Neural crest cell (in vitro differentiated cells): ENCODE measurements at places on chromosomes 16 and 17.

- no peak for DNase-seq
Observed at GRCh38 chr17:80845069-80845862, 146.4 kb upstream of the CHMP6 start.

DNA sequence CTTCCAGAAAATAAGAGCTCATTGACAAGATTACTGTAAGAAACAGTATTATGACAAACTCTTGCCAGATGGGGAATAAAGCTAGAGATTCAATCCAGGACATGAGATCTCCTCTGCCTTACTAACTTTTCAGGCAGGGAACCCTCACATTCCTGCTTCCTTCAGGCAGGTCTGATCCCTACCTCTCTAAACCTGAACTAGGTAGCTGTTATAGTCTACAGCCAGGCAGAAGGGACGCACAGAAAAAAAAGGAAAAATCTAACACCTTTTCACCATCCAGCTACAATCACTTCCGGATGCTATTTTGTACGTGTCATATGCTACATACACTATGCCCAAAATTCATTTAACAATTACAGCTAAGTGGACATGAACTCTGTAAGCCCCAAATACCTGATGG is 41.2 kb downstream of the CNOT1 start:
- DNase-seq: no peak

DNA sequence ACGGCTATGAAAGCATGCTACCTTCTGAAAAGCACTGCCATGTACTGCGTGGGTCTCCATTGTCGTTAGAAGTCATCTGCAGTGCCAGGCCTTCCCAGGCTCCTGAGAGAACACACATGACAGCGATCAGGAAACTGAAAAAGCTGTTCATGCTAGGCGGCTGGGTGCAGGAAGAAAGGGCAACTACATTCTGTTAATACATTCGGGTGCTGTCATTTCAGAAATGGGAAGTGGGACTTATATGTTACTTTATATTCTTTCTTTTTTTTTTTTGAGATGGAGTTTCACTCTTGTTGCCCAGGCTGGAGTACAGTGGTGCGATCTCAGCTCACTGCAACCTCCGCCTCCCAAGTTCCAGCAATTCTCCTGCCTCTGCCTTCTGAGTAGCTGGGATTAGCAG is 19.9 kb downstream of the CFAP20 start:
- DNase-seq: no peak

- no peak for DNase-seq
Observed at GRCh38 chr16:79931721-79932120, 331.2 kb upstream of the MAF start.

GRCh38 chr17:79843474-79843815 is 4.2 kb upstream of the CBX4 start:
- DNase-seq: no peak

DNA sequence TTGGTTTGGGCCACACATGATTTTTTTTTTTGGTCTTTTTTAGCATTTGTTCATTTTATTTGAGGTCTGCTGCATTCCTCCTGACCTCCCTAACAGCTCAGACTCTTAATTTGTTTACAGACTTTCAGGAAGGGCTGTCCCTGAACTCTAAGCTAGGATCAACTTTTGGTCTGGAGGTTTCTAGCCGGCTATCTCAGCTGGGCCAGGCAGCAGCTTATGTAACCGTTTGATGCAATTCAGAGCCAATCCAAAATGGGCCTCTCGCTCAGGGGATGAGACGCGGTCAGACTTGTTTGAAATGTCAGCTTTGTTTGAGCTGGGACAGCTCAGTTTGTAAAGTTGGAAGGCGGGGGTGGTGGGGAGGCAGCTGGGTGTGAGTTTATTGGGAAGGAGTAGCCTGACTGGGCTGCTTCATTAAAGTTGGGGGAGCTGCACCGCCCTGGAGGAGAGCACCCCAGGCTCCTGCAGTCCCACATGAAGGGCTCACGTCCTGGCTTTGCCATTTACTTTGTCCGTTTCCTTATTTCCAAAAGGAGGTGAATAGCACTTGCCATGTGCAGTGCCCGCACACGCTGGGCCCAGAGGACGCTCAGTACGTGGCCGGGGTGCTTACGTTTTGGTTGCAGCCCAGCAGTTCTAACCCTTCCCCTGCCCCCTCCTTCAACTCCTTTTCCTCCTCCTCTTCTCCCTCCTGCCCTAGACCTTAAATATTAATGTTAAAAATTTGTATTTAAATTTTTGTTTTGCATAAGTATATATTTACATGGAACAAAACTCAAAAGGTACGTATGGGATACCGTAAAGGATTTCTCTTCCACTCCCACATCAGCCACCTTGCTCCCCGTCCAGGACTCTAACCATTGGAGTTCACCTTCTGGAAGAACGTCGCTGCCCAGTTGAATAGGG is 121.2 kb downstream of the SNX29 start:
- DNase-seq: no peak

GRCh38 chr16:51763072-51763661 is 612.1 kb upstream of the SALL1 start:
- peak; percentile 20 for DNase-seq

GRCh38 chr17:74199306-74200092 is 4.0 kb upstream of the RPL38 start:
- peak; percentile 85 for DNase-seq

DNA sequence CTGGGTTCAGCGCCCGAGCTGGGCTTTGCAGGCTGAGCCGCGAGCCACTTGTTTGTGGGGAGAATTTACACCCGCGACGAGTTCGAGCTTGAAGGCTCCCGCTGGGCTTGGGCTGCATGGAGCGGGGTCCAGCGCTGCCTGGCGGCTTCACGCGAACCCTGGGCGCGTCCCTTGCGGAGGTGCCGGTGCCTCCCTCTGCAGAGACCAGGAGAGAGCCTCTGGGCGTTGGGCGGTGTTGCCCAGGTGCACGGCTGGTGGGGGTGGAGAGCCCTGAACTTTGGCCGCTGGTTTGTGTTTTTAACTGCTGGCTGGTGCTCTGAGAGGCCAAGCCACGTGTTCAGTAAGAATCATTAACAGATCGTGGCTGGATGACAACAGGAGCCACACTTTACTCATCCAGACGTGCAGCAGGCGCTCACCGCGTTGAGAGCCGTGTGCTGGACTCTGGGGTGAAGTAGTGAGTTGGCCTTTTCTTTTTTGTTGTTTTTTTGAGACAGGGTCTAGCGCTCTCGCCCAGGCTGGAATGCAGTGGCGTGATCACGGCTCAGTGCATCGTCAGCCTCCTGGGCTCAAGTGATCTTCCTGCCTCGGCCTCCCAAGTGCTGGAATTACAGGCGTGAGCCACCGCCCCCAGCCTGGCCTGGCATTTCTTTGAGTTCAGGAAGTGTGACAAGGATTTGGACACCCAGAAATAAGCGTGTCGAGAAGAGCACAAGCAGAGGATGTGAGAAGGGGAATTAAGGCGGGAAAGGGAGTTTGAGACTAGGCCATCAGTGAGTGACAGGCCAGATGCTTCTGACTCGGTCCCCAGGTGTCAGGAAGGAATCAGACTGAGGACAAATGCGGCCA is 827 bp downstream of the CDK10 start:
- no peak for DNase-seq

DNA sequence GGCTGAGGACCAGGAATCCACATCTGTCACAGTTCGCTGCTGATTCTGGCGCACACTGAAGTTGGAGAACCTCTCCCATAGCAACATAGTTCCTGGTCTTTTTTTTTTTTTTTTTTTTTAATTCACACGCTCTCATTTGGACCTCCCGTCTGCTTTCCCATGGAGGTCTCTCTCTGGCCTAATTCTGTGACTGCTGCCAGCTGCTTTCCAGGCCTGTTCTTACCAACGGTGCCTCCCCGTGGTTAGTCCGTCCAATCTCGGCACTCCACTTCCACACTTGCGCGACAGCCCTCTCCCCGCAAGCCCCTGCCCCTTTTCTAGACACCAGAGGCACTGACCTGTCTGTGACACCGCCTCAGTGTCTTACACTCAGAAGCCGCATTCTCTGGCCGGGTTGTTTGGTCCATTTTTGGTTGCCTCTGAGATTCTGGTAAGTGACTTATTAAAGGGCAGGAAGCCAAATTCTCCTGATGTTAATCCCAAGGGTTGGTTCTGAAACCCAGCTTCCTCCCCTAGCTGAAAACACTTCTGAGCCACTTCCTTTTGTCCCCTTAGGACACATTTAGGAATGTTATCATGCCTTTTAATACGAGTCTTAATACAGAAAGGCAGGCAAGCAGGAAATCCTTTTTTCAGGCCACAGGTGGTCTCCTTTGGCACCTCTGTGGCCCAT is 1.1 kb upstream of the AKTIP start:
- peak; percentile 14 for DNase-seq

DNA sequence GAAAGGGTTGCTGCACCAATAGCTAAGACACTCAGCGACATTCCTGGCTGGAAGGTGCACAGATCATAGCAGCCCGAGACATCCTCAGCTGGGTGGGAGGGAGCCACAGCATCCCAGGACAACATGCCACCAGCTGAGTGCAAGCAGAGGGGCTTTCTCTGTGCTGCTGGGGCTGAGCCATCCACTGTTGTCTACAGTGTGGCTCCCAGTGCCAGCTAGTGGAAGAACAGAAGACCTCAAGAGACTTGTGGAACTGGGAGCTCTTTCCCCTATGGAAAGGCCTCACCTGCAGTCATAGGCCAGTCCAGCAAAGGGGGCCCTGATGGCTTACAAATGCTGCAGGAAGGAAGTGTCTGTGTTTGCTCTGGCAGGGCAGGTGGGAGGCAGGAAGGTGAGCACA is 131.0 kb downstream of the C16orf78 start:
- no peak for DNase-seq

DNA sequence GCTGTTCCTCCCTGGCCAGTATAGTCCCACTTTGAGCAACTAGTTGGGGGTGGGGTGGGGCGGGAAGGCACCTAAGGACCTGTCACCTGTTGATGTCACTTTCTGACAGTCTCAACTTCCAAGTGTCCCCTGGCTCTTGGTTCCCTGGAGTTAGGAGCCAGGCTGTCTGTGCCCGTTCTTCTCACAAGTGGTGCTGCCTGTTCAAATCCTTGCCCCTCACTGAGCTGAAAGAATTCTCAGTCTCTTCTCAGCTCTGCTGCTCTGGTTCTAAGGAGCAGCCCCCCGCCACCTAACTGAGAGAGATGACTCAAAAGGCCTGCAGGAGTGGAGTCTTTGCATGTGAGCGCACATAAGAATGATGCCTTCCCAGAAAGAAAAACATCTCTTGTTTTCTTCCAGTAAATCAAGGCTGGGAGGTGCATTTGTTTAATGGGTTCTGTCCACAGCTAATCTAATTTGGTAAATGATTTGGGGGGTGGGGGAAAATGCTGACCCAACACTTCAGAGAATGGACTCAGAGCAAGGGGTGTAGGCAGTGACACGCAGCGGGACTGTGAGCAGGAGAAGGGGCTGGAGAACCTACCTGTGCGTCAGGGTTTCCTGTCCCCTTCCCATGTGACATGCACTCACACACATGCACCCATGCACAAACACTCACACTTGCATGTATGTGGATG is 78.2 kb upstream of the NLRP1 start:
- DNase-seq: no peak

- no peak for DNase-seq
Observed at GRCh38 chr17:37305406-37305905, 70.3 kb upstream of the C17orf78 start.

DNA sequence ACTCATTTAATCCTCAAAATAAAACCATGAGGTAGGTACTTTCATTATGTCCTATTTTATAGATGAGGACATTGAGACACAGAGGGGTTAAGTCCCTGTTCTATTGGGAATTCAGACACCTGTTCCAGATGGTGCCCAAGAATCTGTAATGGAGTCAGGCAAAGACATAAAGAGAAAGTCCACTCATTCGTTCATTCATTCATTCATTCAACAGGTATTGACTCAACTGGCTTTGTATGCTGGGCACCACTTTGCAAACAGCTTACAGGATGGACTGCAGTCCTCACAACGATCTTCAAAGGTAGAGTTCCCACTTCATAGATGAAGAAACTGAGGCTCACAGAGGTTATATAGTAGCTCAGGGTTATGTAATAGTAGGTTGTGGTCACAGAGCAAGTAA is 47.9 kb upstream of the TAC4 start:
- DNase-seq: no peak

- DNase-seq: no peak
Observed at GRCh38 chr17:68782789-68783188, 172.4 kb downstream of the ABCA8 start.

DNA sequence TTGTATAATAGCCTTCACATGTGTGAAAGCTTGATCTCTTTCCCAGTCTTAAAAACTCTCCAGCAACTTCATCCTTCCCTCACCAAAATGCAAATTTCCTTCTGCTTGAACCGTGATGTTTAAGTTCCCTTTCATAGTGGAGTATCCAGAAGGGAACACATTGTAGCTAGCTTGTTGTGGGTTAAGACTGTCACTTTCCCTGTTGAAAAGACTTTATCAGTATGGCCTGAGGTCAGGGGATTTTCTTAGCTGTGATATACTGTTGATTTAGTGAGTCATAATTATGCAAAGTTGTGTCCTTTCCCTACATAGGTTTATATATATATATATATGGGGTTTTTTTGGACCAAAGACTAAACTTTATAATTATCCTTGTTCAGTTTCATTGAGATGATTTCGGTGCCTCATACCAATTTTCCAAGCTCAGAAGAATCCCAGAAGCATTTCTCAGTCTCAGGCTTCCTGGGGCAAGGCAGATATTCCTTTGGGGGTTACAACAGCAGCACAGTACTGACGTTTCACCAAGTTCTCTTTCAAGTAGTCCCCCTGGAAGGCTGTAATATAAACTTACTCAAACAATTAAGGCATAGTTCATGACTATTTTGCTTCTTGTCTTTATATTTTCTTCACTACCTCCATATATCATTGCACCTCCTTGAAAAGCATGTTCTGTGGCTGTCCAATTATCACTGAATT is 35.7 kb downstream of the ESRP2 start:
- DNase-seq: no peak

GRCh38 chr17:65487161-65487560 is 74.3 kb downstream of the AXIN2 start:
- DNase-seq: no peak

- DNase-seq: no peak
Observed at GRCh38 chr17:1324201-1324771, 44.8 kb downstream of the TRARG1 start.

- no peak for DNase-seq
Observed at GRCh38 chr17:54544249-54544648, 356.4 kb upstream of the TOM1L1 start.

- DNase-seq: peak; percentile 55
Observed at GRCh38 chr17:82021107-82021899, 1.4 kb downstream of the CENPX start.

DNA sequence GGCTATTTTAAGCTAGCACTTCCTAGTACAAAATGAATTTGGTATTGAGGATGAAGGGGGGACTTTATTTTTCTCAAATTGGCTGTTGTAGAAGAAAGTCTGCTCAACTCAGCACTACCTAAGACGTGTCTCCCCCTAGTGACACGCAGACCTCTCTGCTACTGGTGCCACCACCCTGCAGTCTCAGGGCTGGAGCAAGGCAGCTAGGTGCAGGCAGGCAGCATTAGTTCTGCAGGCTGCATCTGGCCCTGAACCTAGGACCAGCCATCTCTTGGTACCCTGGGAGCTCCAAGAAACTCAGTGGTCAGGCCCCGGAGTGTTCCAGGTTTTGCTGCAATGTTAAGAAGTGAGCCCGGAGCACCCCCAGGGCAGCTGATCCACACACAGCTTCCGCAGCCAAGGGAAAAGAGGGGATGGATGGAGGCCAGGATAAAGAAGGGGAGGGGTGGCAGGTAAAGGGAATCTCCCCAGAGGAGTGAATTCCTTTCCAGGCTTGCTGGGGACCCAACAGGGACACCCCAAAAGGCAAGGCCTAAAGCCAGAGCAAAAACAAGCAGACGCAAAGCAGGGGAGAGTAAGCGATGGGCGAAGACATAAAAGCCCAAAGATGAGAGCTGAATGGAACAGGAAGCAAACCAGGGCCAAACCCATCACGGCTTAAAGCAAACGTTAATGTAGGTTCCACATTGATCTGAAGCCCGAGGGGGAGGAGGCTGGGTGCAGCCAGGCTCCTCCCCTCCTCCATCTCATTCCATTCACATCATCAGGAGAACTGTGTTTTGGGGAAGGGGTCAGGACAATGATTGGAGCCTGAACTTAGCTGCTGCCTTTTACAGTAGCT is 200.5 kb downstream of the ZFHX3 start:
- no peak for DNase-seq
